ENCODE measurements at places on chromosomes 12 and 14.

GRCh38 chr12:80861641-80862378 is 75.9 kb downstream of the LIN7A start:
- no peak for DNase-seq

DNA sequence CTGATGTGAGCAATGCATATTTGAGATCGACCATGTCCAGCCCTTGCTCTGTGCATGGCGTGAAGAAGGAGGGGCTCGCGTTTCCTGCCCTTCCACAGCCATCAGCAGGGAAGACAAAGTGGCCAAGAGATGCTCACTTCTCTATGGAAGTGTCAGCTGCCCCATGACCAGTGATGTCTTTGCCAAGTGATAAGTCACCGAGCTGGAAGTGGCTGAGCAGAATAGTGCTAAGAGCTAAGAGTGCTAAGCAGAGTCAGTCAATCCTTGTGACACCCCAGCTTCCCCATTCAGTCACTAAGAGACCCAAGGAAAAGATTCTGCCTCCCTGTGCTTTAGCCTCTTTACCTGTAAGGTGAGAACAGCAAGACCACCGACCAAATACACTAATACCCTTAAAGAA is 50.5 kb upstream of the CEP83 start:
- DNase-seq: no peak

DNA sequence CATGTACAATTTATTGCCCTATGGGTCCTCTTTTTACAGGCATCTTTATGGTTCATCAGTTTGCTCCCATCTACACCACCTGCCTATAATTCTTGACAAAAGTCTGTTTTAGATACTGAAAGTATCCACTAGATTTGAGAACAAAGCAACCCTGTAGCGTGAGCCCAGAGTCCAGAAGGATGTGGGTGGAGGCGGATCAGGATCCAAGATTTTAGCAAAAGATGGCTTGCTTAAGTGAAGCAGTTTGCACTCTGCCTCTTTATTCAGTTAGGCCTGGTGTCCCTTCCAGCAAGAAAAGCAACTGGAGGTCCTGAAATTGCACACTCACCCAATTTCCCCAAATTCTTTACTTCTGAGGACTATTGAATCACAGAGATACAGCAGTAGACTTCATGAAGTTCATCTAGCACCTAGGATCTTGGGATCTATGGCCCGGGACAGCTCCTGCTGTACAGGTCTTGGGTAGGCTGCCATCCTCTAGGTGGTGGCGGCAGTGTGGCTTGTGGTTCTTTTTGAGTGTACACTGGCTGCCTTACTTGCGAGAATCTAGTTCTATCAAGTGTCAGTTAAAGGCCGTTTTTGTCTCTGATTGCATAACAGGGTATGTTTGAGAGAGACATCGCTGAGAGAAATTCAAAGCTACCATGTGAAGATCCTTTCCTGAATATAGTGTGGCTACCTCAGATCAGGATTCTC is 873.2 kb downstream of the NRXN3 start:
- no peak for DNase-seq

GRCh38 chr12:49956663-49957569 is 4.8 kb upstream of the AQP5 start:
- no peak for DNase-seq

DNA sequence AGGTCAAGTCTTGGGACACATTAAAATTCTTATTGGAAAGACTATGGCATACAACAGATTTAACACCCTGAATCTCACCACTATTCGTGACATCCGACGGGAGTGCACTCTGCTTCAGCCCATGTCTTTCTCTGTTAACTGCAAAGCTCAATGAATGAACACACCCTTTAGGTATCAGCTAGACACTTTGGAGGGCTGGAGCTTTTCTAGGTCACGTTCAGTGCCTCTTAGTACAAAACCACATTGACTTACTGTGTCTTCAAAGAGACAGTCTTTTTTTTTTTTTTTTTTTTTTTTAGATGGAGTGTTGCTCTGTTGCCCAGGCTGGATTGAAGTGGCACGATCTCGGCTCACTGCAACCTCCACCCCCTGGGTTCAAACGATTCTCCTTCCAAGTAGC is 80.6 kb downstream of the GLT1D1 start:
- no peak for DNase-seq

GRCh38 chr12:126767334-126767733 is 1499.6 kb upstream of the TMEM132C start:
- no peak for DNase-seq

GRCh38 chr14:44271637-44272036 is 235.4 kb downstream of the FSCB start:
- DNase-seq: no peak

- DNase-seq: no peak
Observed at GRCh38 chr14:65302571-65303189, 109.8 kb upstream of the FUT8 start.

DNA sequence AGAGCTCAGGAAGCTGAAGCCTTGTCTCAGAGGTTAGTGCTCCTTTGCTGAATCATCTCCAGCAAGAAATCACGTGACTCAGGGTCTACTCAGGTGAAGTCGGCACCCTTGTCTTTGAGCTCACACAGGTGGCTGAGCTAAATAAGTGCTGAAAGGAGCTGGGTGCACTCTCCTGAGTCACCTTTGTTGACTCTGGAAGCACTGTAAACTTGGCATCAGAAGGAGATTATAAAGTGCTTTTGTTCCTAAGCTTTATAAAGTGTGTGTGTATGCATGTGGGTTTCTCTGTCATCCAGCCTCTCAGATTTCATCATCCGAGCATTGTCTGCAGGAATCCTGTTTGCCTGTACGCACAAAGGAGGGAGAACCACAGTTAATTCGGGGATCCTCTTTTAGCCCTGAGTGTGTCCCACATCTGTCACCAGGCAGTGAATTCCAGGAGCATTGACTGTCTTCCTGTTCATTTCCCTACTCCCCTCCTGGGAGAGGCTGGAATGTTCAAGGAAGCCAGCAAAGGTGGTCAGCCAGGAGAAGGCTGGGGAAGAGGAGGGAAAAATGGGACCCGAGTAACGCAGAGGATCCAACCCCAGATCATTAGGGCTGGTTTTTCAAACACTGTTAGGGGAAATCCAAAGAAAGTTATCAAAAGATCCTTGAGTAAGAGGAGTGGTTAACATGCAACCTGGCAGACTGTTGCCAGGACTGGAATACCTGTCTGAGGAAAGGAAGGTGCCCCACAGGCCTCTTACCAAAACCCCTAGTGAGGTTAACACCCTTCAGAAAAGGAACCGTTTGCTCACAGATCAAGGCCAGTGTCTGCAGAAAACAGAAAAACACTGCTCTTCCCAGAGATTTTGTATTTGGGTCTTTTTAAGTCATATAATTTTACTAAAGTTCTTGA is 157.5 kb upstream of the HIF1A start:
- DNase-seq: peak; percentile 54

DNA sequence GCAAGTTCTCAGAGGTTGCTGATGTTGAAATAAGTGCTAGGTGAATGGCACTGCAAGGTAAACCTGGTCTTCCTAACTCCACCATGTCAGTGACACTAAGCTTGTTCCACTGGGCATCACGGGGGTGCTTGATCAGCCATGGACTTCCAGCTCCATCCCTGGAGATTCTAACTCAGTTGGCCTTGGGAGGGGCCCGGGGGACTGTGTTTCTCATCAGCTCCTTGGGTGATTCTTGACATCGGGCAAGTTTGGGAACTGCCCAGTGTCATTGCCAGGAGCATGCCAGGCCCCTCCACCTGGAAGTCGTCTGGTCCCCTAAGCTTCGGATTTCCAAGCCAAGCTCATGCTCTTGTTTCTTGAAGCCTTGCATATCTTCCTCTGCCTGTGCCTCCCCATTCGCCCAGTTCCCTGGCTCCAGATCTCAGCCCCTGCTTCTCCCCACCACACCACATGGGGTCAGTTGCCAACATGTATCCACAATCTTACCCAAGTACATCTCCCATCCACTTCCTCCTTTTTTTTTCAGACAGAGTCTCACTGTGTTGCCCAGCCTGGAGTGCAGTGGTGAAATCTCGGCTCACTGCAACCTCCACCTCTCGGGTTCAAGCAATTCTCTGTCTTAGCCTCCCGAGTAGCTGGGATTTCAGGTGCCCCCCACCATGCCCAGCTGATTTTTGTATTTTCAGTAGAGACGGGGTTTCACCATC is 30.7 kb upstream of the RFLNA start:
- no peak for DNase-seq

- no peak for DNase-seq
Observed at GRCh38 chr12:121222847-121223246, 12.9 kb downstream of the P2RX4 start.

GRCh38 chr12:115661112-115661511 is 616.4 kb downstream of the MED13L start:
- DNase-seq: no peak

GRCh38 chr14:93685121-93685895 is 103.0 kb downstream of the PRIMA1 start:
- no peak for DNase-seq

GRCh38 chr12:121996050-121996944 is 25.4 kb upstream of the BCL7A start:
- DNase-seq: no peak

DNA sequence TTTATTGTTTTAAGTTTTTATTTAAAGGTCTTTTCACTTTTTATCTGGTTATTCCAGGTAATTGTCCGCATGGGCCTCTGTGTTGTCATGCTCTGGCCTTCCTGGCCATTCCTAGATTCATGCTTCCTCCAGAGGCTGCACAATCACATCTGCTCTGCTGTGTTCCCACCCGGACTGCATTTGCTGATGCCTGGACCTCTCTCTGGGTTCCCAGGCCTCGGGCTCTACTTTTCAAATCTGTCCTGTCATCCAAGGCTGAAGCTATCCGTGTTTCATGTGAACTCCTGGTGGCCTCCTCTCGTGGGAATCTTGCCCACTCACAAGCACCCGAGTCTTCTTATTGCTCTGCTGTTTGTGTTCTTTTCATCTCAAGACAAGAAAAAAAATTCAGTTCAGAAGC is 16.1 kb upstream of the VDR start:
- no peak for DNase-seq
